NCI-H446 (cell line): ENCODE measurements at places on chromosomes 12 and 14.
A peak's percentile ranks its signal among the peaks of the same experiment; 100 is the strongest.

DNA sequence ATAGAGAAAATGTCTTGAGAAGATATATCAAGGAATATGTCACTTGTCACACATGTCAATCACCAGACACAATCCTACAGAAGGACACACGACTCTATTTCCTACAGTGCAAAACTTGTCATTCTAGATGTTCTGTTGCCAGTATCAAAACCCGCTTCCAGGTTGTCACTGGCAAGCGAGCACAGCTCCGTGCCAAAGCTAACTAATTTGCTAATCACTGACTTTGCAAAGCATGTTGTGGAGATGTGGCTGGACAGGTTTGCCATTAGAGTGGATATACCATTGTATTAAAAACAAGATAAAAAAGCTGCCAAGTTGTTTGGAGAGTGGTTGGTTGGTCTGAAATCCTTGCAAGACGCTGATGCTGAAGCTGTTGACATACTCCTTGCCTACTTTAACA, 7.9 kb upstream of the SGPP1 start:
- DNase-seq: no peak

GRCh38 chr12:5898874-5899273, 46.2 kb downstream of the ANO2 start:
- no peak for DNase-seq

GRCh38 chr14:68820536-68820935, 27.7 kb upstream of the ZFP36L1 start:
- DNase-seq: no peak

- no peak for DNase-seq
Observed at GRCh38 chr12:63410197-63410596, 258.1 kb downstream of the DPY19L2 start.

- DNase-seq: no peak
Observed at GRCh38 chr12:26177283-26177682, 18.1 kb upstream of the SSPN start.

GRCh38 chr12:20264608-20265114, 103.7 kb upstream of the PDE3A start:
- DNase-seq: peak; percentile 27

DNA sequence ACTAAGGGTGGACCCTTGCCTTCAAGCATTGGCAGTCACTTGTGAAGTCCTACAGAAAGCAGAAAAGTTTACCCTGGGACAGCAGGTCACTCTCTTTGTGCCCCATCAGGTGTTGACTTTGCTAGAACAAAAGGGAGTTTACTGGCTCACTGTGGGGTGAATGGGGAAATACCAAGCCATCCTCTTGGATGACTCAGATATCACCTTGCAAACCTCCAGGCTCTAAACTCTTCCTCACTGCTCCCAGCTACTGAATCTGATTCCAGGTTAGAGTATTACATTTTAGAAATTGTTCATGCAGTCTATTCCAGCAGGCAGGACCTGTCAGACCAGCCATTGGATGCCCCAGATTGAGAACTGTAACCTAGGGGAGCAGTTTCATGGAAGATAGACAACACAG, 7.3 kb upstream of the EDDM3B start:
- DNase-seq: no peak

- DNase-seq: no peak
Observed at GRCh38 chr14:81423504-81423903, 23.4 kb upstream of the STON2 start.

DNA sequence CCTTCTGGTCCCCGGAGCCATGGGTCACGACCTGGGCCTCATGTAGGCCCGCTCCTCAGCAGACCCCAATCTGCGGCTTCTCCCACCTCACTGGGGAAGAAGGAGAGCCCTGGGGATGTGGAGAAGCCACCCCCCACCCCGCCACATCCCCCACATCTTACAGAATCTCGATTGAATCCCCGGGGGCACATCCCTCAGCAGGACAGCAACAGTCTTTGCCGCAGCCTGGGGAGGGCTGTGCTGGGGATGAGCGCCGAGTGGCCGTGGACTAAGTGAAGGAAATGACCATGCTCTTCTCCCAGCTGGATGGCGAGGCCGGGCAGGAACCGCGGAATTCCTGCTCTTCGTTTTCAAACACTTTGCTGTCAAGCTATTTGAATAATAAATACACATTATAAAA, 169.0 kb upstream of the RTL1 start:
- no peak for DNase-seq

GRCh38 chr12:112321245-112321644, 61.0 kb downstream of the HECTD4 start:
- DNase-seq: no peak

- DNase-seq: peak; percentile 61
Observed at GRCh38 chr14:97978341-97978740, 1181.2 kb downstream of the VRK1 start.

GRCh38 chr12:117080661-117081144, 18.5 kb downstream of the TESC start:
- no peak for DNase-seq

- DNase-seq: no peak
Observed at GRCh38 chr14:33457617-33458016, 493.3 kb downstream of the EGLN3 start.

DNA sequence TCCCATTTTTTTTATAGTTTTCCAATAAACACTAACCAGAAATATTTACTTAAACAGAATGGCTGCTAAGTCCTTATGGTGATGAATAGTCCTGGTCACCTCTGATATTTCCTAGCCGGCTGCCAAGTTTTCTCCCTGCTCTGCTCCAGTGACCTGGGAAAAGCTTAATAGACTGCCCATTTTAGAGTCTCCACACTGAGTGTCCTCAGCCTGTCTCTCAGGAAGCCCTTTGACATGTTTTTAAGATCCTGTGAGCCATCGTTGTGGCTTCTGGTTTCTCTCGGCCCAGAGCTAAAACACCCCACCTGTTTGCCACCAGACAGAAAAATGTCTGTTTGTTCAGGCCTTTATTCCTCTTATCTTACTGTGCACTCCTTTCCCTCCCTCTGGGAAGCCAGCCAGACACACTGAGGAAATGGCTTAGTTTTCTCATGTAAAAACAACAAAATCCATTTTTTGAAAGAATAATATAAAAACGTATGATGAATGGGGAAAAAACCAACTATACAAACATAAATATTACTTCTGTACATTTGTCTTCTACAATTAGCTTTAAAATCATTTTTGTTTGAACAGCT, 25.4 kb upstream of the ALDH2 start:
- DNase-seq: no peak

- DNase-seq: no peak
Observed at GRCh38 chr12:65825507-65826352, 1.4 kb downstream of the HMGA2 start.

- no peak for DNase-seq
Observed at GRCh38 chr12:79827484-79827883, 107.4 kb downstream of the PPP1R12A start.

GRCh38 chr12:99383258-99383657, 264.3 kb upstream of the GARIN6 start:
- no peak for DNase-seq

GRCh38 chr14:85463512-85463911, 66.4 kb upstream of the FLRT2 start:
- no peak for DNase-seq

DNA sequence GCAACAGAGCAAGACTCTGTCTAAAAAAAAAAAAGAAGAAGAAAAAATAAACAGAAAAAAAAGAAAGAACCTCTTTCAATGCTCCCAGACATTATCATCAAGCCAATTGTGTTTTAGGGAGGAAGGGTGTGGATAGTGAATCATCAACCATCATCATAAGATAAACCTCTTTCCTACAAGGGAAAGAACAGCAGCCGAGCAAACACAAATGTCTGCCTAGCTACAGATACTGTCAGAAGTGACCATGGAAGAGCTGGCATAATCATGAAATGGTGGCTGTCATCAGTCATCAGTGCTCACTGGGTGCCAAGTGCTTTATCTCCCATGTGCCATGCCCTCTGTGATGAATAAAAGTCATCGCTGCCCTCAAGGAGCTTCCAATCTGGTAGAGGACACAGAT, 46.6 kb downstream of the SLC17A8 start:
- DNase-seq: no peak

DNA sequence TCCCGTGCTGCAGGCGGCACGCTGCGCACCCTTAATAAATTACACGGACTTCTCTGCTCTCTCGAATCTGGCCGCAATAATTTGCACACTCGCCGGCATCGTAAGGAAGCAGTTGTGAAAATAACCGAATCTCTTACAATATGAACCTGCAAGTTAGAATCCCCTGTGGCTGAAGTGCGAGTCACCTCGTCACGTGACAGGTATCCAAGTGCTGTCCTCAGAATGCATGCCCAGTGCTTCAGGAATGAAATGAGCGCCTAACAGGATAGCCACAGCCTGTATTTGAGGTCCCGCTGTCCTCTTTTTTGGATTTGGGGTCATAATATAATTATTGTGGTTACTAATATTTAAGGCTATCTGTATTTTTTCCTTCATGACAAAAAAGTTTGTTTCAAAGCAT, 82.0 kb downstream of the VWF start:
- no peak for DNase-seq

DNA sequence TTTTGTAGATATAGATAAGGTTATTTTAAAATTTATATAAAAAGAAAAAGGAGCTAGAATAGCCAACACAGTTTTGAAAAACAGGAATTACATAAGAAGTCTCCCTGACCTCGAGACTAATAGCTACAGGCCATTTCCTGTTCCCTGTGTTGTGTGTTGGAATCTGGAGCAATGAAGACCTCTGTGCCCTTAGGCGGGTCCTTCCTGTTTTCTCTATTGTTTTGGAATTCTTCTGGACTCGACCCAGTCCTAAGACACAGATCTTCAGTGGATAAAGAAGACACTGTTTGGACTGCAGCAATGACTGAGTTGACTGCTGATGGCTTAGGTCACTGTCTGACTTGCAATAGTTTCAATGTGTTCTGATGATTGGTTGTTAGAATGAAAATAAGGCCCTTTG, 26.2 kb downstream of the SNRPF start:
- DNase-seq: no peak

DNA sequence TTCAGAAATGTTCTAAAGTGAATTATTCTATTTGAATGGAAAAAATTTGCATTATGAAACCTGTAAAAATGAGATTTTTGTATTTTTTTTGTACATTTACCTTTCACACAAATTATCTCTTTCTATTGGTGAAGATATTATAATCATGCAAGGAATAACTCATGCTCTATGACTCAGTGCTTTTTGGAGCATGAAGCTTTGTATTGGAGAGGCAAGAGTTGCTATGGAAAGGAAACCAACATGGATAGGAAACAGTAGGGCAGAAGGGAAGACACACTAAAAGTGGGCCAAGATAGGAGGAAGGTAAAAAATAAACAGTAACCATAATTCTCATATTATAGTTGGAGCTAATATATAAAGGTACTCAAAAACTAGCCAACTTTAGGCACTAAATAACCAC, 79.0 kb downstream of the PLCZ1 start:
- DNase-seq: no peak

GRCh38 chr14:98181241-98181640, 1090.8 kb downstream of the BCL11B start:
- DNase-seq: no peak

- no peak for DNase-seq
Observed at GRCh38 chr12:104480012-104480411, 23.3 kb downstream of the CHST11 start.

- DNase-seq: no peak
Observed at GRCh38 chr12:47819138-47819895, 386 bp downstream of the HDAC7 start.

- DNase-seq: no peak
Observed at GRCh38 chr12:117013726-117014125, 85.5 kb downstream of the TESC start.

GRCh38 chr12:57225680-57226210, 3.8 kb upstream of the SHMT2 start:
- DNase-seq: no peak

DNA sequence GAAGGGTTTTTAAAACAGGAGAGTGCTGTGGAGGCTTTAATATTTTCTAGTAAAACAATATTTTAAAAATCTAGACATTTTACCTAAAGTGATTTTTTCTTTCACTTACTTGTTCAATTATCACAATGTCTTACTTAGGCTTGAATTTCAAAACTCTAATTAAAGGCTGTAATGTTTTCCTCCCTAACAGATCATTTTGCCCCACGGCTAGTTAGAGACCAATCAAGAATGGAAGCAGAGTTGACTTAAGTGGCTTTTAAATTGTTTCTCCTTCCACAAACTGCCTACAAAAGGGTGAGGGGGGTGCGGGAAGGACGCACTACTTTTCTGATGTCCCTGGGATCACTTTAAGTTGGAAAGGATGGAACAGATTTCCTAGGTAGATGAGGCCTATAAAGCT, 9.5 kb upstream of the CFL2 start:
- no peak for DNase-seq
